ENCODE measurements at places on chromosomes 4 and X.

DNA sequence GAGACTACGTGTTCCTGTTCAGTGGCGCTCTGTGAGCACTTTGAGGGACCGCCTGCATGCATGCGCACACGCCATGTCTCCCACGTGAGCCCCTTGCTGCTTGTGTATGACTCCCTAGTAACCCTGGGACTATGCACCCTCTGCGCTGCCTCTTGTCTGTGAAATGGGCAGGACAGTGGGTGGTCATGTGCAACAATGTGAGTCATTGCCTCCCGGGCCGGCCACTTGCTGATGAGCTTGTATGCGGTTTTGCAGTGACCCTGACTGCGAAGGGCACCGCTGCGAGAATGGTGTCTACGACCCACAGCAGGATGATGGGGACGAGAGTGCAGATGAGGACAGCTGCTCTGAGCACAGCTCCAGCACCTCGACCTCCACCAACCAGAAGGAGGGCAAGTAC is 61.4 kb downstream of the TNIP2 start:
- no peak for DNase-seq

DNA sequence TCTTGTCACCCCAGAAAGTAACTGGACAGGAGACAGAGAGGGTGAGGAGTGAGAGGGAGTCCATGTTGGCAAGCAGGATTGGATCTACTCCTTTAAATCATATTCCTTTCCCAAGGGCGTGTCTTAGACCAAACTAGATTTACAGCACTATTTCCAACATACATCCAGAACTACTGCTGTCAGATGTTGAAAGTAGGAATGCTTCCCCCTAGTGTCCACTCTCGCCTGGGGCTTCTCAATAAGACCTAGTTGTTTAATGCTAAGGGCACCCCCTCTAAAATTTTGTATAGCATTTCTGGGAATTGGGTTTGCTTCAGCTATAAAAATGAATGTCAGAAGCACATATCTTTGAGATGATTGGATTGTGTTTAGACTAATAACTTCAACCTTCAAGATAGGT is 13.3 kb downstream of the OFD1 start:
- DNase-seq, result peak; percentile 11

DNA sequence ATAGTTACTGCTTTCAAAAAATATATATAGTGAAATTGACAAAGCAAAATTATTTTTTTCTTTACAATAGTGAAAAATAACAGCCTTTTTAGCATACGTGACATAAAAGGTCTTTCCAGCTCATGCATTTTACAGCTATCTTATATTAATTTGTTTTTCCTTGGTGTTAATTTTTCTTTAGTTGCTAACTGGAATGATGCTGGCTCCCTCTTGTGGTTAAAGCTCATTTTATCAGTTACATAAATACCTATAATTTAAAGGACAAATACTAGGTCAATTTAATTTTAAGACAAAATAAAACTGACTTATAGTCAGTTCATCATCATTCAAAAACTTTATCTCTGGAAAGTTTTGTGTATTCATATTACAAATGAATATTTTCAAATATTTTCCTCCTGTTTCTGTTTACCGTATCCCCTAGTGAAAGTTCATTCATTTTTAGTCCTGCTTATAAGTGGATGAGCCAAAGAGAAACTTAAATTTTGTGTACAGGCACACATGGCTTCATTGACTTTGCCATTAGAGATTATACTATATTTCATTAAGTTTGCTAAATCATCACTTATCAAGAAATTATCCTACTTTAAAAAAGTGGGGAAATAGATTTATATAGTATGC is 9.9 kb upstream of the ANAPC4 start:
- DNase-seq, result no peak

DNA sequence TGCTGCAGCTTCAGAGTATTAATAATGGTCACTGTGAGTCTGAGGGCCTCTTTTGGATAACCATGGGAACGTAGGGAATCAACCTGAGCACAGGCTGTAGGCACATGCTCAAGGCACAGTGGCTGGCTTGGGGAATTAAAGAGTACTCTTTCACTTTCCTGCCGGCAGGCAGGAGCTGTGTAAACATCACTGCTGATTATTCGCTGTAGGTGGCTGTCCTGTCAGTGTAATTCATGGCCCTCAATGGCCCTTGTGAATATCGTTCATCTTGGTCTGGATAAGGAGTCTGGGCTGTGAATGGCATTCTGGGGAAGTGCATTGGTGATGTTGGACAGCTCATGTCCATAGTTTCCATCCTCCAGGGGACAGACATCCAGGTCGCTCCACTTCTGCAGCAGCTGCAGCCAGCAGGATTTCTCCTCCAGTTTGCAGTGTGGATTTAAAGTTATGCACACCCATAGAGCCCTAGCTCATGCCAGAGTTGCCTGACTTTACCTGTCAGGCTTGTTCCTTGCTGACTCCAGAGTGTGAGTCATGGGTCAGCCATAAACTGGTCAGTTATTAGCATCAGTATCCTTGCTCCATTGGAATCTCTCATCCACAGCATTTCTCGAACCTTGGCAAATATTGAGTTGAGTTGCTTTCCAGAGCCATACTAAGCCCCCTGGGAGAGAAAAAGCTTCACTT is 43.0 kb downstream of the C4orf33 start:
- no peak for DNase-seq

DNA sequence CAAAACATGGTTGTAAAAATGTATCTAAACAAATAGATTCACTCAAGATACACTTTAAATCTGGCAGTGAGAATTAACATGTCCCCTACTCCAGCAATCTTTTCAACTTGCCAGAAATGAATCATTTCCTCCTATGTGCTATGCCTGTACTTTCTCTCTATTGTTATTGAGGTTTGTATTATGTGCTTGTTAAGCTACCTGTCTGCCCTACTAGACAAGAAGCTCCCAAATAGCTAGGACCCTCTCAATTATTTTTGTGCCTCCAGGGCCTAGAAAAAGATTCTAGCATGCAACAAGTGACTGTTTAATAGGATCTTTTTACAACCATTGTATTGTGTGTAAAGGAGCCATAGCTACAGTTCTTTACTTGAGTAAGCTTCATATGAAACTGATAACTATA is 3.5 kb upstream of the SAP30 start:
- no peak for DNase-seq

- no peak for DNase-seq
Observed at GRCh38 chrX:15471028-15471427, 22.1 kb downstream of the PIR start.

DNA sequence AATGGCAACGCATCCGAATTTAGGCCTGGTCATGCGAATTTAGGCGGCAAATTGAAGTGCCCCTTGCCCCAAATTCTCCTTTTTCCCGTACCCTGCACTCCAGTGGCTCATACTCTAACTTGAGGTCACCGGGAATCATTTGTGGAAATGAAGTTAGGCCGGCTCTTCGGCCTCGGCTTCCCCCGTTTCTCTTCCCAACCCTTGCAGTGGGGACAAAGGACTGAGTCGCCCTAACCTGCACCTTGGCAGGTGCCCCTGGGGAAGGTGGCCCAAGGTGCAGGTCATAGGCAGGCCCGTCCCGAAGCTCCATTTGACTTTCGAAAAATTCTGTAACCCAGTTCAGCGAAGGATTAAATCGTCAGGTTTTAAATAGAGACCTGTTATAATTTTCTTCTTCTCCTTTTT is 811 bp downstream of the SRD5A3 start:
- DNase-seq, result no peak

- DNase-seq, result no peak
Observed at GRCh38 chrX:12950851-12951594, 23.9 kb upstream of the TMSB4X start.

DNA sequence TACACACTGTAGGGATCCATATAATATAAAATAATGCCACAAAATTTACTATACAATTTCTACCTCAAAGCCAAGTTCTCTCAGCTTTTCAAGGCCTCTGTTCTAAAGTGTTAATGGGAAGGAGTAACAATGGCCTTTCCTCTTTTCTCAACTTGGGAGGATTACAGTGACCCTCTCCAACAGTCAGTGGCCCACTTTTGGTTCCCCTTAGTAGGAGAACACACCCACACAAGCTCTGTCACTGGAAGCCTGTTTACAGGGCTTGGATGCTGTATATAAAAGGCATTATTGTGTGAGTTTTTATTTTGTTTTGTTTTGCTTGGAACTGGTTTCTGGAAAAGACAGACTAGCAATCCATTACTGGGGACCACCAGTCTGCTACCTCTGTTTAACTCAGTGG is 1.8 kb downstream of the ARHGEF6 start:
- DNase-seq, result no peak

GRCh38 chr4:3464911-3465697 is 2.0 kb downstream of the DOK7 start:
- DNase-seq, result no peak

DNA sequence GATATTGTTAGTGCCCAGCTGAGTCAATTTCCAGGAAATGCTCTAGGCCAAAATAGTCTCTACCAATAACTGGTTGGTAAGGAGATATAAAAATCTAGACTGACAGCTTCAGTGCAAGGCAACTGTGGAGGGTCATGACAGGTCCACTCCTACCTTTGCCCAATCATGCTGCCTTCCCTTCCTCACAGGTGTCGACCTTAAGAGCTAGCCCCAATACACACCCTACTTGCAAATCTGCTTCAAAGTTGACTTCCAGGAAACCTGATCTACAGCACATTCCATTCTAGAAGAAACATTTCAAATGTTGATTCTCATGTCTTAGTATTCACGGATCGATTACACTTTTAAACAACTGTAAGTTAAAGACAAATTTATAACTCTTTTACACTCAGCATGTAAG is 1455.5 kb downstream of the TECRL start:
- no peak for DNase-seq

GRCh38 chr4:84573385-84574068 is 9.4 kb upstream of the CDS1 start:
- DNase-seq, result no peak

DNA sequence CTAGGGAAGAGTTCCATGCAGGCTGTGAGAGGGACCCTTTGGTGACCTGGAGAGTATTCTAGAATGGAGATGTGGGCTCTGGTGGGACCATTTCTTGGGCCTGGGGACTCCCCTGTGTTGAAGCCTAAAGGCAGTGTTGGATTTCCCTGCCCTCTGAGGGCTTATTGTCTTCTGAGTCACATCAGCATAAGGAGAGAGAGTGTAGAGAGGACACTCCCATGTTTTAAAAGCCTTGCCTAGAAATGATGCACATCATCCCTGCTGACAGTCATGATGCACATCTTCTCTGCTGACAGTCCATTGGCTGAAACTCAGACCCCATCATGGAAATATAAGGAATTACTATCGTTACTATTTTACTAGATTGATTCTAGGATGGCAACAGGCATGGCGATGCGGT is 51.9 kb downstream of the FAM114A1 start:
- no peak for DNase-seq

DNA sequence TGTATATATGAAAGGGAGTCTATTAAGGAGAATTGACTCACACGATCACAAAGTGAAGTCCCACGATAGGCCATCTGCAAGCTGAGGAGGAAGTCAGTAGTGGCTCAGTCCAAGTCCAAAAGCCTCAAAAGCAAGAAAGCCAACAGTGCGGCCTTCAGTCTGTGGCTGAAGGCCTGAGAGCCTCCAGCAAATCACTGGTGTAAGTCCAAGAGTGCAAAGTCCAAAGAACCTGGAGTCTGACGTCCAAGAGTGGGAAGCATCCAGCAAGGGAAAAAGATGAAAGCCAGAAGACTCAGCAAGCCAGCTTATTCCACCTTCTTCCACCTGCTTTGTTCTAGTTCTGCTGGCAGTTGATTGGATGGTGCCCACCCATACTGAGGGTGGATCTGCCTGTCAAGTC is 104.1 kb downstream of the IL1RAPL2 start:
- no peak for DNase-seq

DNA sequence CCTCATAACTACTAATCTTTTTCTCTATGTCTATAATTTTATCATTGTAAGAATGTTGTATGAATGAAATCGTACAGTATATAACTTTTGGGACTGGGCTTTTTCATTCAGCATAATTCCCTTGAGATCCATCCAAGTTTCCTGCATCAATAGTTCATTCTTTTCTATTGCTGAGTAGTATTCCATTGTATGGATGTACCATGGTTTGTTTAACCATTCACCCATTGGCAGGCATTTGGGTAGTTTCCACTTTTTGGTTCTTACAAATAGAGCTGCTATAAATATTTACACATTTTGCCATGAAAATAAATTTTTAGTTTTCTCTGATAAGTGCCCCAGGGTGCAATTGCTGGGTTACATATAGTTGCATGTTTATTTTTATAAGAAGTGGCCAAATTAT is 659.8 kb downstream of the RAPGEF2 start:
- no peak for DNase-seq

GRCh38 chrX:131734621-131735020 is 190.7 kb downstream of the OR13H1 start:
- no peak for DNase-seq

DNA sequence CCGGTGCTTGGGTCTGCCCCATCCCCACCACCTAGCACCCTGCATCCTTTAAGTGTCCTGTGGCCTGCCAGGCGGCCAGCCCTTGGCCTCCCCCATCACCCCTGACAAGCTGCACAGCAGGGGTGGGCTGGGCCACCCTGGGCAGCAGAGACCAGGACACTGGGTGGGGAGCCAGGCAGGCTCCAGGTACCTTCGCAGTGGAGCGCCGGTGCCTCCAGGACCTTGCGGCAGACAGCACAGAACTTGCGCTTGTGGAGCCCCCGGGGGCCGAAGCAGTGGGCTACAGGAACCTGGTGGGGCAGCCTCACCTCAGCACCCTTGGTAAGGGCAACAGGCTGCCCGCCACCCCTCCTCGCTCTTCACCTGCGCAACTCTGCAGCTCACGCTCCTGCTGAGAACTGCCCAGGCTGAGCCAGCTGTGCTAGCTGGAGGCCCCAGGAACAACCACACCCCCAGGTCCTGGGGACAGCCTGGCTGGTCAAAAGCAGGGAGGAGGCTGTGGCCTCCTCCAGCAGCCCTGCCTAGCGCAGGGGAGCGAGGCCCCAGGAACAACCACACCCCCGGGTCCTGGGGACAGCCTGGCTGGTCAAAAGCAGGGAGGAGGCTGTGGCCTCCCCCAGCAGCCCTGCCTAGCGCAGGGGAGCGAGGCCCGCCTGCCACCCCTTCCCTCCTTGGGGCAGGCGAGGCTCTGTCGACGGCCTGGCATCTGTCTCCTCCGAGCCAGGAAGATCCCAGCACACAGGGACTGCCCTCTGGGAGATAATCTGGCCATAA is 4.6 kb downstream of the DGKQ start:
- no peak for DNase-seq

DNA sequence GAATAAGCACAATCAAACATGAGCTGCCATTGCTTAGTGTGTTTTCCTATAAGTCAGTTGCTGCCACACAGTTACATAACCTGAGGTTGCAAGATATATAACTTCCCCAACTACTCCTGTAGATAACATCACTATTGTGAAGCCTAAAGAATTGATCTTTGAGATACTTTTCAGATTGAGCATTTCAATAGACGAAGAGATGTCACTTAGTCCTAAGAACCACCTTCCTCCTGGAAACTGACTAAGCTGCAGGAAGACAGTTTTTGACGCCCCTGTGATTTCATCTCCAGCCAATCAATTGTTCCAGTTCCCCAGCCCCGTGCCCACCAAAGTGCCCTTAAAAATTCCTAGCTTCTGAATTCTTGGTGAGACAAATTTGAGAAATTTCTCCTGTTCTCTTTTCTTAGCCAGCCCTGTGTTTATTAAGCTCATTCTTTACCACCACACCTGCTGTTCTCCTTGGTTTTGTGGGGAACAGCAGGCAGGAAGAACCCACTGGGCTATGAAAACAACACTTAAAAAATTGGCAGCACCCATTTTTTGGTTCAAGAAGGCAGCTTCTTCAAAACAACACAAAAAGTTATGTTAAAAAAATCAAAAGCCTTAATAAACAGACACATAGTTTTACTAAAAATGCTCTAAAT is 317.1 kb upstream of the PABPC4L start:
- no peak for DNase-seq

GRCh38 chrX:1453395-1453783 is 680 bp upstream of the ASMTL start:
- no peak for DNase-seq
